ENCODE measurements at places on chromosomes 2 and 18.

- no peak overlapping the region for H3K4me3 ChIP-seq
- H3K27me3 ChIP-seq, result no peaks in the 10 kb centered on the region
- no peak for DNase-seq
- H3K27ac ChIP-seq, result peak overlapping the region; percentile 18
- H3K4me1 ChIP-seq, result peaks cover 46% of the 10 kb centered on the region
These were observed 88.8 kb downstream of the UXS1 start for GRCh38 chr2:106105151-106105922.

- no peaks in the 10 kb centered on the region for H3K27me3 ChIP-seq
- H3K27ac ChIP-seq, result no peak overlapping the region
- no peak overlapping the region for H3K4me3 ChIP-seq
- H3K36me3 ChIP-seq, result peaks cover 27% of the 10 kb centered on the region
- no peak for DNase-seq
These were observed 74.7 kb downstream of the NDUFA10 start for GRCh38 chr2:239950144-239951128.

- DNase-seq, result no peak
- H3K4me3 ChIP-seq, result no peak overlapping the region
- no peaks in the 10 kb centered on the region for H3K36me3 ChIP-seq
- H3K4me1 ChIP-seq, result no peaks in the 10 kb centered on the region
These were observed 24.3 kb upstream of the TFCP2L1 start for GRCh38 chr2:121309323-121309722.

DNA sequence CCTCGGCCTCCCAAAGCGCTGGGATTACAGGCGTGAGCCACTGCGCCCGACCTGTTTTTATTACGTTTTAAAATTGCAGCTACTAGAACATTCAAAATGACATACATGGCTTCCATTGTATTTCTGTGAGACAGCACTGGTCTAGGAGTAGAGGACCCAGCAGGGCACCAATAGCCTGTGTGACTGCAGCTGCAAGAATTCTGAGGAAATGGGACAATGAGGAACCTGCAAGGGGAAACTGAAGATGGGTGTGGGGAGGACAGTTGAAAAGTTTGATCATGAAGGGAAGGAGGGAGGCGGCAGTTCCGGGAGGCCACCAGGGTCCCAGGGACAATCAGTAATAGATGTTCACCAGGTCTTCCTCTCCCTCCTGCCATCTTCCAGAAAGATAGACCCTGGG is 13.9 kb upstream of the DNPEP start:
- no peaks in the 10 kb centered on the region for H3K4me1 ChIP-seq
- H3K27me3 ChIP-seq, result no peaks in the 10 kb centered on the region
- DNase-seq, result no peak
- no peak overlapping the region for H3K4me3 ChIP-seq
- no peaks in the 10 kb centered on the region for H3K36me3 ChIP-seq
- H3K27ac ChIP-seq, result no peak overlapping the region
